ENCODE measurements at places on chromosomes 13 and 19.

- no peak for DNase-seq
Measured at GRCh38 chr13:42478531-42479156, 95.3 kb upstream of the TNFSF11 start.

DNA sequence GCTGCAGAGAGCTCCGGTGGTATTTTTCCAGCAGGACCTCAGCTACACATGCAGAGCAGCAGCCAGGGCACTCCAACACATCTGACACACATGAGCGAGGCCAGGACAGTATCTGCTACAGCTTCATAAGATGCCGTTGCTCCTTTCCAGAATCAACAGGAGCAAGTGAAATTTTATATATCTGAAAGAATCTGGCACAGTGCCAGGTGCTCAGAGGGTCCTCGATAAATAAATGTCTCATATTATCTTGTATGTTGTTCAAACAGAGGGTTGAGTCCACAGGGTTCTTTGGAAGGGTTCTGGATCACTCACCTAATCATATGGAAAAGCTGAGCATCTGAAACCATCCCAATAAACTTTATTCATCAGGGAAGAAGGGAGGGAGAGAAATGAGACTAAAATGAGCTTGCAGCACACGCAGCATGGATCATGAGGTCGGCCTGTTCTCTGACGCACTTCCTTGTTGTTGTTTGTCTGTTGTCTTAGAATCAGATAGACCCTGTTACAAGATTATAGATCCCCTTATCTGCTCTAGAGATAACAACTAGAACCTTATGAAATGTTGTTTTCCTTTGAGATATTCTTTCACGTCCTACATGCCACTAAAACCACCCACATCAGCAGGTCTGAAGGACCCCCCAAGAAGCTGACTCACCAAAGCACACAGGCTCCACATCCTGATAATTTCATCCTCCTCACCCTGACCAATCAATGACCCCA lies 3.2 kb upstream of the METTL21C start:
- no peak for DNase-seq

DNA sequence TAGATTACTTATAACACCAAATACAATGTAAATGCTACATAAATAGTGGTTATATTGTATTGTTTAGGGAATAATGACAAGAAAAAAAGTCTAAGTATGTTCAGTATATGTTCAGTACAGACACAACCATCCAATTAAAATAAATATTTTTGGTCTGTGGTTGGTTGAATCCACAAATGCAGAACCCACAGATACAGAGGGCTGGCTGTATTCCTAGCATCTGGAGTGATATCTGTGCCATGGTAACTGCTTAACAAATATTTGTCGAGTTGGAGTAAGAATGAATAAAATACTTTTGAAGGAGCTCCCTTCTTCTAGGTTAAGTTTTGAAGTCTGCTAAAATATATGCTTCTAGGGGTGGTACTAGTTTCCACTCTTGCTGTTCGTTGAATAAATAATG lies 241.0 kb downstream of the KLF5 start:
- no peak for DNase-seq

DNA sequence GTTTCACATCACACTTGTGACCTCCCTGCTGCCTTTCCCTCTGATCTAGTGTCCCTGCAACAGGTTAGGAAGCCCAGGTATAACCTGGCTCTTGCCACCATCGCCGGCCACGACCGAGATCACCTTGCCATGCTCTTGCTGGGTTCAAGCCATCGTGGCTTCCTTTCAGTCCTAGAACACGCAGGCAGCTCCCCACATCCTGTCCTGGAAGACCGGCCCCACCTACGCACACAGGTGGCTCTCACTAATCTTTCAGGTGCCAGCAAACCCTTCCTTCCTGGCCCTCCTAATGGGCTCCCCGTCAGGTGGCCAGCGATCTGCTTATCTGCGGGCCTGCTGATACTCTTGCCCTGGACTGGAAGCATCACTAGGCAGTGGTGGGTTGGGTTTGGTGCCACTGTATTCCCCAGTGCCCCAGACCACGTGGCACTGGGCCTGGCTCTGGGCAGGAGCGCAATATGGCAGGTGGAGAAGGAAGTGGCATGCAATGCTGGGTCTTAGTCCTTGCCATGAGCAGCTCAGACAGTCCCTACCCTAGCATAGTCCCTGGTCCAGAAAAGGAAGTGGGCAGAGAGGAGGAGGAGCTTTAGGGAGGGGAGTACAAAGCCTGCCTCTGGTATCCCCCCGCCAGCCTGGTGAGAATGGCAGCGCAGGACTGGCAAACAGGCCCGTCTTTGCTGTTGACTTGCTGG lies 11.8 kb downstream of the PPP1R37 start:
- no peak for DNase-seq

DNA sequence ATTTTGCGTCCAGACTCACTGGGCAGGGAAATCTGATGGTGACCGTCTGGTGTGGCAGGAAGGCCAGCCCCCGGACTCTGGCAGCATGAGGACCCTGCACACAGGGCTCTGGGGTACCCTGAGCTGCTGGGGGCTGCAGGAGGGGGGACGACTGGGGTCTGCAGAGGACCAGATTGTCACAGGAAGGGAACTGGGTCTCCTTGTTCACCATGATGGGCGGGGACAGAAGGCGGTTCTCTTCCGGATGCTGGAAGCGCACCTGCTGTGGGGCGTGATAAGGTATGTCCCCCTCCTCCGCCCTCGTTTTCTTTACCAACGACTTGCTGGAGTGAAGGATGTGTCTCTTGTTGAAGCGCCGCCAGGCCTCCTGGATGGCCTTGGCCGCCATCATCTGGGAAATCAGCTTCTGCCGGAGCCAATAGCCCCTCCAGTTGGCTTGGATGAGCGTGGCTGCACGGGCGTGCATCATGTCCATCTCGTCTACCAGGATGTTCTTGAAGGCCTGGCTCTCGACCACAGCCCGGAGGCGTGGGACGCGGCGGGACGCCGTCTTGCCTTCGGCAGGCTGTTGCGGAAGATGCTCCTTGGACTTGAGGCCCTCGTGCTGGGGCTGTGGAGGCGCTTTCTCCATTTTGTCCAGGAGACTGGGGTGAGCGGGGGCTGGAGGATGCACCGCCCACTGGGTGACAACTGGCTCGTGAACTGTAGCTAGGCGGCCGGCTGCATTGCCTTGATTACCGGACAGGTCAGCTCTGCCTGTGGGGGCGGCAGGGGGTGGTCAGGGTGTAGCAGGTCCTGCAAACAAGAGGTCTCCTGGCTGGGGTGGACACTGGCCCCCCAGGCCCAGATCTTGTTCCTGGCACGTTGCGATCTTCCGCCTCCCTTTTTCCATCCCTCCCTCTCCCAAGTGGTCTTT lies 7.2 kb downstream of the IQCN start:
- DNase-seq = no peak

DNA sequence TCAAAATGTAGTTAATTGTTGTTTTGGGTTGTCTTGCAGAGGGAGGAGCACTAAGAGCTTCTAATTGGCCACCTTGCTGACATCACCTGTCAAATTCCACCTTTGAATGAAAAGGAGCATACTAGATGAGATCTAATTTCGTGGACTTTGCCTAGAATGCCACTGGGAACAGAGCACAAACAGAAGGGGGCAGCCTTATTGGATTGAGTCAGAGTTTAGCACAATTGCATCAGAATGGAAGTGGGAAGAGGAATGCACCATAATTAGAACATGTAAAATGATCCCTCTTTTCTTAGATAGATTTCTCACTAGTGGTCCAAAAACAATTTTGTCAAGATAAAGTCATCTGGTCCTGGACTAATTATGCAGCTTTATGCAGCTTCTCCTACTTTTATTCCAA lies 1552.2 kb downstream of the PCDH9 start:
- no peak for DNase-seq

DNA sequence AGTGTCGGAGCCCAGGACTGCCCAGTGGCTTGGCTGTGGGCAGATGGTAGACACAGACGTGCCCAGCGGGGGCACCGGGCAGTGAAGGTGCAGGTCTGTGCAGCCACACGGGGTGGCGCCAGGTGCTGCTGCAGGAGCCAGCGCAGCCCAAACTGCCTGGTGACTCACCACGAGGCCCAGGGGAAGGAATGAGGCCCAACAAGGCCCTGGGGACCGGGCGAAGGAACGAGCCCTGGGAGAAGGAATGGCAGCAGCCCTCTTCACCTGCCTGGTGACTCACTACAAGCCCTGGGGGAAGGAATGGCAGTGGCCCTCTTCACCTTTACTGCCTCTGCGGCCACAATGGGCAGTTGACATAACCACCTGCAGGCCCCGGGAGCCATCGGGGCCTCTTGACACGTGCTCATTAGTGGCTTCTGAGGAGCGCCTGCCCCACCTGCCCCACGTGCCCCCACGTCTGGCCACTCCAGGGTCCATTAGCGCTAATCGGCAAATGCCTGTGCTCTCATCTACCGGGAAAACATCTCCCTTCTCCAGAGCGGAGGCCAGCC lies 9.3 kb downstream of the MED16 start:
- no peak for DNase-seq

DNA sequence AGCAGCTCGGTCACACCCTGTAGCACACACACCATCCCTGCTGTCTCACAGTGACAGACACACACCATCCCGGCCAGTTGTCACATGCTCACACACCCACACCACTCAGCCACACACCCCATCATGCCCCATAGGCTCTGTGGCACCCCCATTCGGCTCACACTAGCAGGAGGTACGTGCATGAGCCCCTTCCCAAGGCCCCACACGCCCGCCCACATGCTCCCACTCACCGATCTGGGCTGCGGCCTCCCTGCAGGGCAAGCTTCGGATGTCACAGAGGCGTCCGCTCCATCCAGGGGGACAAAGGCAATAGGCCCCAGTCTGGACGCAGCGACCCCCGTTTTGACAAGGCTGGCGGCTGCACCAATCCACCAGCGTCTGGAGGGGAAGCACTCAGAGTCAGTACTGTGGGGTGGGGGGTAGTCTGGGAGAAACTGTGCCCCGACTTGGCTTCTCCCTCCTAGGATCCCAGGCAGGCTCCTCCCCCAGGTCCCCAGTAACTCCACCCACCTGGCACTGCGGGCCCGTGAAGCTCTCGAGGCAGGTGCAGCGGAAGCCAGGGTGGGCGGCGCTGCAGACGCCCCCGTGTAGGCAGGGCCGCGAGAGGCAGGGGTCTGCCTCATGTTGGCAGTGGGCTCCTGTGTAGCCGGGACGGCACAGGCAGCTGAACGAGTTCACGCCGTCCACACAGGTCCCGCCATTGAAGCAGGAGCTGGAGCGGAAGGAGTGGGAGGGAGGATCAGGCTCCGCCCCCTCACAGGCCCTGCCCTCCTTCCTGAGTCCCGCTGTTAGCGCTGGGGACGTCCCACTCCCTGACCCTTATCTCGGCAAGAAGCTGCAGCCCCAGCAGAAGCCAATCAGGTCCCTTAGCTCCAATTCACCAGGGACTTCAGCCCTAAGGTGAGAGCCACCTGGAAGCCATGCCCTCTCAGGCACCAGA lies 20.1 kb downstream of the NOTCH3 start:
- DNase-seq = no peak

DNA sequence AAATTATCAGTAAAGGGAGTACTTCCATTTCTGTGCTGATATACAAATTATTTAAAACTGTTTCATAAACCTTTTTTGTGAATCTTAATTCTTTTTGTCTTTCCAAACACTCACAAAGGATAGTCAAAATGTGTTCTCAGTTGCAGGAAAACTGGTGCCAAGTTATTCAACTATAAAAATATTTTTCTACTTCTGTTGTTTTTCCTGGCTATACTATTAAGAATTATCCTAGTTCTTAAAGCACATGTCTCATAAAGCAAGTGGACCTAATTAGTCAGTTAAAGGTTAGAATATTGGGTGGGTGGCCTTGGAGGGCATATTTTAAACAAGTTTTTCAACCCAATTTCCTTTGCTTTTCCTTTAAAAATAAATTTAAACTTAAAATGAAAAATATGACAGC lies 1460.3 kb upstream of the SLC10A2 start:
- DNase-seq = no peak

DNA sequence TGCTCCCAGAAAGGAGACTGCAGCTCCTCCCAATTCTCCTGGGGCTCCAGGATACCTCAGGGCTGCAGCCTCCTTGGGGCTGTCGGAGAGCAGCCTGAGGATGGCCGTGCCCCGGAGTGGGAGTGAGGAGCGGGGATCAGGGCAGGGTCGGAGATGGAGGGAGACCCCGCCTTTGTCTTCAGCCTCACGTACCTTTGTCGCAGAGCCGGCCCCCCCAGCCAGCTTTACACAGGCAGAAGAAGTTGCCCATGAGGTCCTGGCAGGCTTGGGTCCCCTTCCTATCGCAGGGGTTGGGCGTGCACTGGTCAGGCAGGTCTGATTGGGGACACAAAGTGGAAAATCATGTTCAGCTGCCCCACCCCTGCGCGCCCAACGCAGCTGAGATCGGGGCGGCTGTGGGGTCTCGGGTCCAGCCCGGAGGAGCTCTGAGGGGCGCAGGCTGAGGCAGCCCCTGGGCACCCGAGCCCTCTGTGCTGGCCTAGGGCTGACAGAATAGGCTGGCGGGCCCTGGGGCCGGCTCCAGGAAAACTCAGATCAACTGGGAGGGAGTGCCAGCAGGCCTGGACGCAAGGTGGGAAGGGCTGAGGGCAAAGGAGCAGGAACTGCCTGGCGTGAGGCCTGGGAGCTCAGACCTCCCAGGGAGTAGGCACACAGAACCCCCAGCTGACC lies 24.2 kb downstream of the GAS6 start:
- DNase-seq = no peak

Measured in activated CD8-positive, alpha-beta memory T cell treated with anti-CD3 and anti-CD28 coated beads for 1 hour (primary cell).